ENCODE measurements at places on chromosomes 7 and 10.

DNA sequence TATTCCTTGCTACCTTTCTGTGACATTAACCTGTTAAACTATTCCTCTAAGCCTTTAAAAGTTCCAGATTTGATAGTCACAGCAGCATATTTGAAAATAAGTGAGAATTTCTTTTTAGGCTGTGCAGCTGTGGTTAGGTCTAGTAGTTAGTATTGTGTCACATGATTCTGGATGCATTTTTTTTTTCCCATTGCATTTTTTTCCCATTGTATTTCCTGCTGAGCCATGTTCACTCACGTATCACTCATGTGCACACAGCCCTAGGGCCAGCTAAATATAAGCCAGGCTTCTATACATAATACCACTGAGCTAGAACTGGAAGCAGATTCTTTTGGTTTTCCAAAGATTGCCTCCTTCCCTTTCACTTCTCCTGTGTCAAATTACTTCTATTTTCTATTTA lies 37.4 kb downstream of the DNAJC9 start:
- DNase-seq: peak; percentile 75

- peak; percentile 81 for DNase-seq
These were observed 217.1 kb upstream of the DPP6 start for GRCh38 chr7:153835103-153835502.

- no peak for DNase-seq
These were observed 1274.0 kb upstream of the CELF2 start for GRCh38 chr10:9743639-9744038.

DNA sequence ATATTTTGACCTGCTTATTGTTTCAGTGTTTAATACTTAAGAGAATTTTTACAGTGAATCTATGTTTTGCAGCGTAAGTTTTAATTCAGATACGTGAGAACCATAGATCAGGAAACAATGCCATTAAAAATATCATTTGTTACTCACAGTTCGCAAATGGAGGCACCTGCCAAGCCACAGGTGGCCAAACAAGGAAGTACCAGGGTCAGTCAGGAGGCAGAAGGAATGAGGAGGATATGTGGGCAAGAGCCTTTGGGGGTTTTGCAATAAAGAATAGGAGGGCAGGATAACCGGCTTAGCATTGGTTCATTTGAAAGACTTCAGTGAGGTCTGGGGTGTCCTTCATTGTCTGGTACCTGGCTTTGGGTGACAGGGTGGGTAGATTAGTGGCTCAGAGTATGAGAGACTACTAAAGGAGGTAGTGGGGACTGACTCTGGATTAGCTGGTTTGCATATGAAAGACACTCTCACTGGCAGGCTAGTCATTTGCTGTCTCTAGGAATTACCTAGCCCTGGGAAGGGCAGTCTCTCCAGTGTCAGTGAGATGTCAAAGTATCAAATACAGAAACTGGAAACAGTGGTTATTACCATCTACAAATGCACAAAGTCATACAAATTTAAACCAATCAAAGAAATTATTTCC lies 132.2 kb upstream of the CAV2 start:
- DNase-seq: peak; percentile 22

DNA sequence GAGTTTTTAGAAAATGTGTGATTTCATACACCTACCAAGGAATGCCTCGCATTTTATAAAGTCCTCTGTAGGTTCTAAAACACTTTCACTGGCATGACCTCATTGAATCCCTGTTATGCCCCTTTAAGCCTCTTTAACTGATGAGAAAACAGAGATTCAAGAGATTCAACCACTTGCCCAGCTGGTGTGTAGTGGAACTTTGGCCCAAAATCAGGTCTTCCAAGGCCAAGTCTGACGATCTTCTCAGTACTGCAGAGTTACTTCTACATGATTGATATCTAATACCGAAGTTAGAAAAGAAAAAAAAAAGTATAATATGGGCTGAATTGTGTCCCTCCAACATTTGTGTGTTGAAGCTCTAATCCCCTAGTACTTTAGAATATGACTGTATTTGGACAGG lies 202.0 kb downstream of the WDR11 start:
- DNase-seq: no peak

DNA sequence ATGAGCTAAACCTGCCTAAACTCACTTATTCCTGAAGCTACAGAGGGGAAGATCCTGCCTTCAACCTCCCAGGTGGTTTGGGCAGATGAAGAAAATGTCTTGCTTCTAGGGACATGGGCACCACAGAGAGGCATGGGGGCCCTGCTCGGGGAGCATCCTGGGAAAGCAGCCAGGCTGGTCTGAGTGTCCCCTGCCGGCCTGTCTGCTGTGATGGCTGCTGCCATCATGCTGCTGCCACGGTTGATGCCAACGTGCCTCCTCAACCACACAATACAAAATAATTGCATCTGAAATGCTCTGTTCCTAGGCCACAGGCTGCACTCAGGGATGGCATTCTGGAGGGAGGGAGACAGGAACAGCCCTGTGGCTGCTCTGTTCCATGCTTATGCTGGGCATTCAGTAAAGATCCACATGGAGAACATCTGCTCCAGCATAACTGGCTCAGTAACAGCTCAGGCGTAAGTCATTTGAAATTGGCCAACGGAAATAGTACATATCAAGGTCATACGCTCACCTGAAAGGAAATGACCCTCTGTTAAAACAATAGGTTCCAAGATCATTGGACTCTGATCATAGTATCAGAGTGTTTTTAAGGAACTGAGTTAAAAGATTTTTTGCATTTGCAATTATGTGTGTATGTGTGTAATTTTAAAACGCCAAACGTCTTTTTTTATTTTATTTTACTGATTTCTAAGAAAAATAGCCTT lies 299.0 kb downstream of the TNS3 start:
- no peak for DNase-seq

- DNase-seq: no peak
These were observed 1208.3 kb downstream of the GATA3 start for GRCh38 chr10:9262770-9263169.

GRCh38 chr10:79376751-79377556 lies 29.7 kb downstream of the PPIF start:
- DNase-seq: no peak

- DNase-seq: no peak
These were observed 135.6 kb upstream of the NEBL start for GRCh38 chr10:21032587-21033319.

GRCh38 chr10:74755273-74755672 lies 71.1 kb upstream of the KAT6B start:
- DNase-seq: no peak

DNA sequence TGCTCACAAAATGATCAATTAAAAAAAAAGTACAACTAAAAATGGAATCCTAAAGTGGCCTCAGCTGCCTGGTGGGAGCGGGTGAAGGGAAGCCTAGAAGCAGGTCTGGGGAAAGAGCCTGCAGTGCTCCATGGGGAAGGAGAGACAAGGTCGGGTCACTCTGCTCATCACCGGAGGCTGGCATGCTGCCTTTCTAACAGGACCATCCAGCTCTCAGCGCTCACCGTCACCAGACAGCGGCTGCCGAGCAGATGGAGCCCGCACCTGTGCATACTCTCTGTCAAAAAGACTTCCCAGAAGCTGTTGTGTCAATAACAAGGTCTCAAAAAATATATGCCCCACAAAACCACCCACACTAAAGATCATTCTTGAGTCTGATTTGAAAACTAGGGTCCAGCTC lies 112.8 kb downstream of the BAMBI start:
- DNase-seq: no peak

- no peak for DNase-seq
These were observed 72.9 kb upstream of the ABCB5 start for GRCh38 chr7:20542594-20542993.

DNA sequence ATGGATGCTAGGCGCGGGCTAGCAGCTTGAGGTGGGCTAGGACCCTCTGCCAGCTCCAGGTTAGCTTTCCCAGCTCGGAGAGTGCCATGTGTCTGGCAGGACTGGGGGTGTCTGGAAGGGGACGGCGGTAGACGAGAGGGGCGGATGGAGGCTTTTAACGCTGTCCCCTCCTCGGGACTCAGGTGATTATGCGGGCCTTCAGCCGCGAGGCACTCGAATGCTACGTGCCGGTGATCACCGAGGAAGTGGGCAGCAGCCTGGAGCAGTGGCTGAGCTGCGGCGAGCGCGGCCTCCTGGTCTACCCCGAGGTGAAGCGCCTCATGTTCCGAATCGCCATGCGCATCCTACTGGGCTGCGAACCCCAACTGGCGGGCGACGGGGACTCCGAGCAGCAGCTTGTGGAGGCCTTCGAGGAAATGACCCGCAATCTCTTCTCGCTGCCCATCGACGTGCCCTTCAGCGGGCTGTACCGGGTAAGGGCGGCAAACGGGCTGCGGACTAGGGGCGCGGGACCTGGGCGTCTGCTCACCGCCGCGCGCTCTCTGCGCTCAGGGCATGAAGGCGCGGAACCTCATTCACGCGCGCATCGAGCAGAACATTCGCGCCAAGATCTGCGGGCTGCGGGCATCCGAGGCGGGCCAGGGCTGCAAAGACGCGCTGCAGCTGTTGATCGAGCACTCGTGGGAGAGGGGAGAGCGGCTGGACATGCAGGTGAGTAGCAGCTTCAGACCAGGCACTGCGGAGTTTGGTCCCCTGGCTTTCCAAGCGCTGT lies 1.1 kb downstream of the CYP26A1 start:
- DNase-seq: peak; percentile 14

- DNase-seq: no peak
These were observed 6.0 kb downstream of the KIF20B start for GRCh38 chr10:89707372-89707771.

- peak; percentile 77 for DNase-seq
These were observed 41.2 kb upstream of the VCL start for GRCh38 chr10:73956476-73957359.
